Subcutaneous preadipocyte (primary cell): ENCODE measurements at places on chromosomes 4 and X. TPM values are rescaled to one million over a fixed set of nuclear protein-coding genes. Genes with fewer than 3 reads are reported as not detected.

Gene ARX
- not detected in 2 replicates for total RNA-seq

Gene RBM47
- 0.98 and 2.2 TPM in 2 replicates for total RNA-seq

Gene STBD1
- 2.0 and 2.2 TPM in 2 replicates for total RNA-seq

Gene VCX3A
- total RNA-seq, result not detected in 2 replicates

Gene GCNA
- total RNA-seq, result 1.5 and 1.8 TPM in 2 replicates
